ENCODE measurements at places on chromosomes 13 and 19.

- peak; percentile 39 for DNase-seq
Measured at GRCh38 chr13:28583651-28584091, 75.3 kb upstream of the POMP start.

DNA sequence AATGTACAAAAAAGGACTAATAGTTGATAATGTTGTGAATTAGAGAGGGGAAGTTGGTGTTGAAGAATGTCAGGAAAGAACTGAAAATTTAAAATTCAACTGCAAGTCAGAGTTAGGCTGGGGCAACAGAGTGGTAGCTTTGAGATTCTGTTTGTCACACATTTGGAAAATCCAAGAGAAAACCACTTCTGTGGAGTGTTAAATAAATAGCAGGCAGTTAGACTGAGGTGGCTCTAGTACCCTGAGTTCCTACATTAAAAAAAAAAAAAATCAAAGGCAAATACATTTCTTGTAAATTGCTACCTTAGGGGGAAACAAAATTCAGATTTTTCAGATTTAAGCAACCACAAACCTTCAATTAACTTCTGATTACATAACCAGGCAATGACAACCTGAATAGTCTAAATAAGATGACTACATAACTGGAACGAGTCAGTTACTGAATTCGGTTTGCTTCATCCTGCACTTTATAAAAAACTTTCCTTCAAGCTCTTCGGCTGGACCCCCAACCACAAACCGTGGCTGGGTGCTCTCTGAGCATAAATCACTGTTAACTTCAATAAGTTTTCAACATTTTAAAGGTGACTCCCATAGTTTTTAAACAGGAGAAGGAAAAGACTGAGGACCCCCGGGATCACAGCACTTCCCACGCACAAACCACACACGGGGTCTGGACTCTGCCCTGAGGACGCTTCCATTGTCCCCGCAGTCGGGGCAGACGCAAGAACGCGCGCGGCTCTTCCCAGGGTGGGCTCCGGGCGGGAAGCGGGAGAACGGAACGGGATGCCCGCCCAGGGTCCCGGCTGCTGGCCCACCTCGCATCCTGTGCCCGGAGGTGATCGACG lies 725 bp downstream of the ZNF682 start:
- peak; percentile 6 for DNase-seq

- no peak for DNase-seq
Measured at GRCh38 chr19:58498316-58499020, 13.3 kb downstream of the SLC27A5 start.

- no peak for DNase-seq
Measured at GRCh38 chr19:28519952-28520861, 692.7 kb downstream of the UQCRFS1 start.

DNA sequence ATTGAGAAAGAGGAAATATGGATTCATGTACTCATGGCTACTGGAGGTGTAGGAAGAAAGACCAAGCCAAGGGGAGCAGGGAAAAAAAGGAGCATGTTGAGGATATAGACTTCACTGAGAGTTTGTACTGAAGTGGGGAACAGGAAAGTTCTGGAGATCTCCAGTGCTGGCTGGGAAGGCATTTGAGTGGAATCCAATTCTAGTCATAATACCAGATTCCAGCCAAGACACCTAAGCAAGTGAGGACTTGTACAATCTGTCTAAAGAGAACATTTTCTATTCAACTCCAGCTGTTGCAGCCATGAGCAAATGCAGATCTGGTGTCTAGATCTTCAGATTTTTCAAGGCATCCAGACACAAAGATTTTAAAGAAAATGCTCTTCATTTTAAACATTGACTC lies 412.5 kb downstream of the OXGR1 start:
- no peak for DNase-seq

GRCh38 chr13:59451236-59451635 lies 712.5 kb downstream of the DIAPH3 start:
- DNase-seq = no peak

- DNase-seq = no peak
Measured at GRCh38 chr13:26952551-26953143, 192.1 kb upstream of the GPR12 start.

GRCh38 chr13:90950160-90950559 lies 397.3 kb upstream of the MIR17HG start:
- peak; percentile 41 for DNase-seq

GRCh38 chr19:35495107-35496064 lies 5.1 kb upstream of the KRTDAP start:
- peak; percentile 55 for DNase-seq

- DNase-seq = peak; percentile 19
Measured at GRCh38 chr13:99969919-99970650, 1.5 kb downstream of the ZIC5 start.

DNA sequence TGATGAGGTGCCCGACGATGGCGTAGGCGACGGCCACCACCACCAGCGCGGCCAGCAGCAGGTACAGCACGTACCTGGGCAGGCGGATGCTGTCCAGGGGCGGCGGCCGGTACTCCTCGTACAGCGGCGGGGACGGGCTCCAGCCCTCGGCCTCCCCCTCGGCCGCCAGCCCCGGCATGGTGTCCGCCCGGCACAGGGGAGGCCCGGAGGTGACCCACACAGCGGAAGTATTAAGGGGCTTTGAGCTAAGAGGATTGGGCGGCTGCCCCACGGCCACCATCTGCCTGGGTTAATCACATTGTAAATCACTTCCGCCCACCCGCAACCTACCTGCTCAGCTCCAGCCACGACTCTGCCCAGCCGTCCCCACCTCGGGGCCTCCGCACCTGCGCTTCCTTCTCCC lies at the start of gene SMIM44:
SMIM44 (minus strand) TSS at position 216 of the 403 bp plus-strand sequence; CDS start at position 178, 38 bp downstream.
- DNase-seq = no peak

DNA sequence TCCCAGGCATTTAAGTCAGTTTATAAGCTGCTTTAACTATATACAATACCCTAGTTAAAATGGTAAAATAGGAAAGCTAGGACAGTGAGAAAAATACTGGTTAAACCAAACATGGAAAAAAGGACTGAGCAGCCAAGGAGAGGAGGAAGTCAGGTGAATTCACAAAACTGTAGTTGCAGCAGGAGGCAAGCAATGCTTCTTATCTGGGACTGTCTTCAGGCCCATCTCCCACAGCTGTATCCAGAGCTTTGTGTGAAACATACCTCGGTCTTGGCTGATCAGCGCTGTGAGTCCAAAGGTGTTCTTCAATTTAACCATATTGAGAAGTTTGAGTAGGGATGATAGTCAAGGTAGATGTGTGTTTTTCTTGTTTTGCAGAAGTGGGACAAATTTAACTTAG lies 15.7 kb upstream of the SUPT20H start:
- no peak for DNase-seq

GRCh38 chr19:897442-898039 lies 4.3 kb downstream of the RNU6-9 start:
- no peak for DNase-seq

All from amniotic epithelial cell (primary cell).